Kasumi-1 (cell line): ENCODE measurements at places on chromosomes 1 and 21.
A peak's percentile ranks its signal among the peaks of the same experiment; 100 is the strongest.

DNA sequence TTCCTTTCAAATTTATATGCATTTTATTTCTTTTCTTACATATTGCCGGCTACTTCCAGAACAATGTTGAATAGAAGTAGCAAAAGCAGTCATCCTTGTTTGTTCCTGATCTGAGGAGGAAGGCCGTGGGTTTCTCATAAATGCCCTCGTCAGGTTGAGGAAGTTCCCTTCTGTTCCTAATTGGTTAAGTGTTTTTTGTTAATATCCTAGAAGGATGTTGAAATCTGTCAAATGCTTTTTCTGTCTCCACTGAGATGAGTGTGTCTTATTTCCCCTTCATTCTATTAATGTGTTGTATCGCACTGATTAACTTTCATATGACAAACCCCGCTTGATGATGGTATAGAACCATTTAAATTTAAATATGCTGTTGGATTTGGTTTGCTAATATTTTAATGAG is 15.4 kb downstream of the TTLL10 start:
- DNase-seq, result no peak

- DNase-seq, result no peak
Observed at GRCh38 chr1:2480986-2481364, 4.9 kb downstream of the PLCH2 start.

- no peak for DNase-seq
Observed at GRCh38 chr1:1374589-1374928, 448 bp downstream of the AURKAIP1 start.

- no peak for DNase-seq
Observed at GRCh38 chr1:162964901-162965300, 103.9 kb upstream of the CCDC190 start.

DNA sequence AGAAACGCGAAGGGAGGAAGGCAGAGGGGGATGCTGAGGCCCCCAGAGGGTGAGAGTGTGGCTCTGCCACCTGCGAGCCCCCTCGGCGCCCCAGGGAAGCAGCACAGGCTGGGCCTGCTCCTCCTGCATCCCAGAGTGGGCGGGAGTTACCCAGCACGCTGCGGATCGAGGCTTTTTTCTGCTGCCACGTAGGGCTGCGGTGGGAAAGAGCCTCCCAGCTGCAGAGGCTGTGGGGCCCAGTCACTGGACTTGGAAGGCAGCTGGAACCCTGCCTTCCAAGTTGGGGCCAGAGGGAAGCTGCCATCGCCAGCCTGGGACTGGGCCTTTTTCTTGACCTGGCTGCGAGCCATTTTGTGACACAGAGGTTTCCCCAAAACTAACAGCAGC is 2.3 kb upstream of the GRIK3 start:
- DNase-seq, result no peak

DNA sequence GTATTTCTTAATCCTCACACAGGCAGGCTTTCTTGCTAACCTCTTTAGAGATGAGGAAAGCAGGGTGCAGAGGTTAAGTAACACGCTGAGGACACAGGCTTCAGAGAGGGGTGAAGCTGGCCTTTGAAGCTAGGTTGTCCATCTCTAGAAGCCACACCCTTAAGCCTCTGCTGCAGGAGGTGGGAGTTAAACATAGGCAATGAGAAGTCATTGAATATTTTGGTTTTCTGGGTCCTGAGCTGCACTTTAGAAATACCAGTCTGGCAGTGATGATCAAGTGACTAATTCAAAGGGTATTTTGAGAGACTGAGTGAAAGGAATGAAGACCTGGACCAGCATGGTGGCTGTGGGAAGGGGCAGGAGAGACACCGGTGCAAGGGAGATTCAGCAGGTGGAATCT is 9.9 kb downstream of the KCNJ15 start:
- DNase-seq, result no peak

DNA sequence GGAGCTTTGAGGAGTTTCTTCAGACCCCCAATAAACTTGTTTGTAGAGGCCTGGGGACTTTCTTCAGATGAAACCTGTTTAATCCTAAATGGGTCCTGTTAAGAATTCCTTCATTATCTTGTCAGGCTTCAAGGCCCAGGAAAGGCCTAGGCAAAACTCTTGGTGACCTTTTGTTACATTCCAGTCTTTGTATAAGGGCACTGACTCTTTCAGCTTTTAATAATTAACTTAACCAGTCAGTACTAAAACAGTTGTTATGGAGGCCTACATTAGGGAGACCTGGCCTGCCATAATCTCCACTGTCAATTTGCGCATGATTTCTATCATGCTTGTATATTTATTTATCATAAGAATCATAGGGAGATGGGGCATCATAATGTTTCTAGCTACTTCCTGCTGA is 110.2 kb downstream of the FCRL5 start:
- no peak for DNase-seq

DNA sequence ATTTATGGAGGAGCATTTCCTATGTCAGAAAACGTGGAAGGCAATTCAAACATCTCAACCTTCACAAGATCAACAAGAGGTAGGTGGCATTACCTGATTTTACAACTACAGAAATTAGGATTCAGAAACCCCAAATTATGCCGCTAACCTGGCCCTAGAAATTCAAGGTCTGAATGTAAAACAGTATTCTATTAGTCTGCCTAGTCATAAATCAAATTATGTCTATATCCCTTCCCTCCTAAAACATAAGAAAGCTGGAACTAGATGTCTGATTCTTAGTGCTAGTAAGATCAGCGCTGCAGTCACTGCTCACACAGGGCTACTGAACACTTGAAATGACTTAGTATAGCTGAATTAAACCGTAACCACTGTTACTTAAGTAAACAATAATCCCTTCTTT is 1.4 kb downstream of the TOMM20 start:
- no peak for DNase-seq

GRCh38 chr1:219372916-219373615 is 199.4 kb downstream of the LYPLAL1 start:
- no peak for DNase-seq

GRCh38 chr1:241605146-241605805 is 34.9 kb downstream of the CHML start:
- peak; percentile 35 for DNase-seq

DNA sequence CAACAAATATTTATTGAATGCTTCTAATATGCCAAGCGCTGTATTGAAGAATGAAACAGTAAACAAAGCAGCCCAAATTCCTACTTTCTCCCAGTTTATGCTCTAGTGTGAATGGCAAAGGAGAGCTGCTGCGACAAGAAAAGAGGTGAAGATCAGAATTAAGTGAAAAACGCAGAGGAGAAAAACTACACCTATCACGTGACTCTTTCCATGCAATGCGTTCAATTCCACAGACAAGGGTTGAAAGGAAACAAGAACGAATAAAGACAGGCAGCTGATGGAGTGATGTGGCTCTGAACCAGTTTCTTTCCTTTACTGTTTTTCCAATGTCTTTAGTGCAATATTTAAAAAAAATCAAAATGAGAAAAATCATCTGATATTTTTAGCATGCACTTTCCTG is 23.6 kb downstream of the MT1HL1 start:
- DNase-seq, result no peak

- DNase-seq, result no peak
Observed at GRCh38 chr1:8752411-8752810, 65.0 kb downstream of the RERE start.

GRCh38 chr1:115113766-115114165 is 24.5 kb upstream of the TSPAN2 start:
- no peak for DNase-seq

DNA sequence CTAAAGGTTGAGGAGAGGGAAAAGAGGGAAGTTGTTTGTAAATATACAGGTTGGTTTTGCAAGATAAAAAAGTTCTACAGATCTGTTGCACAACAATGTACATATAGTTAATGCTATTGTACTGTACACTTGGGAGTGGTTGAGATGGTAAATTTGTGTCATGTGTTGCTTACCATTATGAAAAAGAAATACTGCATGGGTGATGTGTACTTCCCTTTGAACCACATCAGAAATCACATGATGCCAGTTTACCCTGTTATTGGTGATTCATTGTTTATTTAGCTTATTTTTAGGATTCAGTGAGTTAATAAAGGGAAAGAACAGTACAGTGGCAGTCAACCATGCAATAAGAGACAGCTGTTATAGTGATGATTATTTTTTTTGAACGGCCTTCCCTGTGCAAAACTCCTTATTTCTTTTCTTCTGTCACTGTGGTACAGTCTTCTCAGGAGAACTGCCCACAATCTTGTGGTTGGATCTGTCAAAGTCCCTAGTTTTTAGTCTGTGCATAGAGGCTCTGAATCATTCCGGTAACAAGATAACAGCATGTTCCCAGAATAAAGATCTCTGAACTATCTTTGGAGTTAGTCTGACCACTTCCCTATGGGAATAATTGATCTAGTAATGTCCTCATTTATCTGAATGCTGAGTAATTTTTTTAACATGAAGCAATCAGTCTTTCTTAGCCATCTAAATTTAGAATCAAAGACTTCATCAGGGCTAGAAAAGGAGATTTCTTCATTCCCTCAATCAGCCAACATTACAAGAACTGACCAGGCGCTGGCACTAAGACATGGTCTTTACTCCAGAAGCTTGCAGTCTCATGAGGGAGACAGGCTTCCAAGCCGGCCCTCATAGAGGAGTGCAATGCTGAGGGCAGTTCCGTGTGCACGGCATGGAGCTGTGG is 84.2 kb downstream of the SH3GLB1 start:
- DNase-seq, result no peak

GRCh38 chr1:24895511-24895910 is 34.6 kb downstream of the RUNX3 start:
- no peak for DNase-seq

DNA sequence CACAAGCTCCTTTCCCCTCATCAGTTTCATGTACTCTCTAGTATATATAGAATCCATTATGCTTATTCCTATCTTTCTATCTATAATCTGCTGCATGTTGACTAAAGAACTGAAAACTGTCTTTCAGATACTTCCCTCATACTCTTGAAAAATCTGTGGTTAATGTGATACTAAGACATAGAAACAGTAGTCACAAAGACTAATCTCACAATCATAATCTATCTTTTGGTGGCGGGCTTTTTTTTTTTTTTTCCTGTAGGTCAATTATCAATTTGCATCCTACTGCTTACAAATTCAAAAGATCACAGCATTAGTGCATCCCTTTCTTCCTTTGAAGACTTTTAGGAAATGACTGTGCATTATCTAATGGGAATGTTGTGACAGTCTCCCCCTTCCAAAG is 4.7 kb downstream of the UBR4 start:
- DNase-seq, result no peak

- peak; percentile 23 for DNase-seq
Observed at GRCh38 chr1:241985787-241986186, 13.1 kb downstream of the MAP1LC3C start.

DNA sequence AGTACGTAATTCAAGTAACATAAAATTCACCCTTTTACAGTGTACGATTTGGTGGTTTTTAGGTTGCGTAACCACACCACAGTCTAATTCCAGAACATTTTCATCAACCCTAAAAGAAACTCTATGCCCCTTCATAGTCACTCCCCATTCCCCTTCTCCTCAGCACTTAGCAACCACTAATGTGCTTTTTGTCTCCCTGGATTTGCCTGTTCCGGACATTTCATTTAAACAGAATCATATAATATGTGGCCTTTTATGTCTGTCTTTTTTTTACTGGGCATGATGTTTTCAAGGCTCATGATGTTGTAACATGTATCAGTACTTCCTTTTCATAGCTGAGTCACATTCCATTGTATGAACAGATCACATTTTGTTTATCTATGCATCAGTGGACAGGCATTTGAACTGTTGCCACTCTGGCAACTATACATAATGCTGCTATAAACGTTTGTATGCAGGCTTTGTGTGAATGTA is 20.8 kb downstream of the OBSCN start:
- peak; percentile 31 for DNase-seq

- no peak for DNase-seq
Observed at GRCh38 chr1:208595745-208596144, 351.6 kb upstream of the PLXNA2 start.

- DNase-seq, result no peak
Observed at GRCh38 chr1:33341190-33341589, 20.3 kb upstream of the A3GALT2 start.

- DNase-seq, result no peak
Observed at GRCh38 chr1:161044535-161044907, 1.3 kb downstream of the USF1 start.

DNA sequence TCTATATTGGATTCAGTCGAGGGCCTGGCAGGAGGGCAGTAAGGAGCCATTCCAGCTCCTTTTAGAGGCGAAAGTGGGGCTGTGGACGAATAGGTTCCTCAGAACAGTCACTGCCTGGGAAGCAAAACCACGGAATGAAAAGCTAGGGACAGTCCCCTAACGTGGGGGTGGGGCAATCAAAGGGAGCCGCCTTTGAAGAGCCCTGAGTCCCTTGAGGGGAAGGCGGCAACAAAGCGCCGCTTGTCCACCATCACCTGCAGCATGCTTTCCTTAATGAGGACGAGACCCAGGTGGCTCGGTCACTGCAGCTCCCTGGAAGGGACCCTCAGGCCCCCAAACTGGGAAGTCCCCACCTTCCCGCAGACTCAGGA is 184.7 kb downstream of the ETS2 start:
- no peak for DNase-seq
